ENCODE measurements at places on chromosomes 13 and 19. TPM values are rescaled to one million over a fixed set of nuclear protein-coding genes. Genes with fewer than 3 reads are reported as not detected.

Gene ZIM2
- not detected for total RNA-seq

Gene F10
- 0.76 TPM for total RNA-seq

Gene ZNF154
- 7.3 TPM for total RNA-seq

Gene ZNF90
- total RNA-seq: 101 TPM

Gene SLC46A3
- 0.28 TPM for total RNA-seq
